GM23338 (cell line): ENCODE measurements at places on chromosomes 7 and 10. TPM values are rescaled to one million over a fixed set of nuclear protein-coding genes. Genes with fewer than 3 reads are reported as not detected.

- no peak for DNase-seq
Observed at GRCh38 chr7:158014976-158015375, 572.6 kb downstream of the PTPRN2 start.

- DNase-seq = no peak
Observed at GRCh38 chr10:89279421-89279869, 22.4 kb upstream of the IFIT2 start.

DNA sequence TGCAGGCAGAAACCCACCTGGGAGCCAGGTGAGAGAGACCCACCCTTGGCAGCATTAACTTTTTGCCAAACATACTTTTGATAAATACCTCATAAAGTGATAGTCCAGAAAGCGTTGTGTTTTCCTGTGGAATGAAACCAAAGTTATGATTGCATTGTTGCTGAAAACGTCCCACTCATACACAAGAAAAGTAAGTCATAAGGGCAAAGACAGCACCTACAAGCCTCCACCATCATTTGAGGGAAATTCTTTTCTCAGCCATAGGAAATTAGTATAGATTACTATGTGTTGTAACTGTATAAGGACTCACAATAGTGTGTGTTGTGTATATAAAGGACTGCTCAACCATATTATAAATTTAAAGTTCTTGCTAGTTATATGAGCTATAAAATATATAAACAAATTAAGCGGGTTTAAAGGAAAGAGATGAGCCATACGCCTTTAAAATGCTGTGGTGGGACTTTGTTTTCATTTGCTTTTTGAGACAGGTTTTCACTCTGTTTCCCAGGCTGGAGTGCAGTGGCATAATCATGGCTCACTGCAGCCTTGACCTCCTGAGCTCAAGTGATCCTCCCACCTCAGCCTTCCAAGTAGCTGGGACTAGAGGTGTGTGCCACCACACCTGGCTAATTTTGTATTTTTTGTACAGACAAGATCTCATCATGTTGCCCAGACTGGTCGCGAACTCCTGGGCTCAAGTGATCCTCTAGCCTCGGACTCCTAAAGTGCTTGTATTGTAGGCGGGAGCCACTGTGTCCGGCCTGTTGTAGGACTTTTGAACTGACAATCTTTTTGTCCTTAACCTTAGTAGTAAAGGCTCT, 160.8 kb downstream of the PKD1L1 start:
- DNase-seq = no peak

DNA sequence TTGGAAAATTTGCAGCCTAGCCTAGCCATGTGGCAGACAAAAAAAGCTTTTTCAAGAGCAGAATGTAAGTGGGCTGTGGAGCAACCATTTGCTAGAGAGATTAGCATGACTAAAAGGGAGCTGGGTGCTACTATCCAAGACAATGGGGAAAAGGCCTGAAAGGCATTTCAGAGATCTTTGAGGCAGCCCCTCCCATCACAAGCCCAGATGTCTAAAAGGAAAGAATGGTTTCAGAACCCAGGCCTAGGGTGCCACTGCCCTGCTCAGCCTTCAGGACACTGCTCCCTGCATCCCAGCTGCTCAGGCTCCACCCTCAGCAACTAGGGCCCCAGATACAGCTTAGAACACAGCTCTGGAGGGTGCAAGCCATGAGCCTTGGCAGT, 24.7 kb downstream of the PNLIPRP3 start:
- peak; percentile 87 for DNase-seq

DNA sequence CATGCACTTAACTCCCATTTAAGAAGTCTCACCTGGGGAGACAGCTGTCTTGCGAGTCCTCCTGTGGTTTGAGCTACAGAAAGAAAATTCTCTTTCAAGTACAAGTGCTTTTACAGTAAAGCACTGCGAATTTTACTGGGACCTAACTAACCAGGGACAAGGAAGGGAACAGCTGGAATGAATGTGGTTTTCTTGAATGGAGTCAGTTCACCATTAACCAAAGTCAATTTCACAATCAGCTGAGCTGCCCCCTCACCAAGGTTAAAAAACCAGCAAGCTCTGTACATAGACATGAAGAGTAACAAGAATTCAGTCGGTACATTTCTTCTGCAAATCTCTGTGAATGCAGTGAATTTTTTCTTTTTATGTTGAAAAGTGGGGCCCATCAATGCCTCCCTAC, 56.3 kb downstream of the GFRA1 start:
- no peak for DNase-seq

DNA sequence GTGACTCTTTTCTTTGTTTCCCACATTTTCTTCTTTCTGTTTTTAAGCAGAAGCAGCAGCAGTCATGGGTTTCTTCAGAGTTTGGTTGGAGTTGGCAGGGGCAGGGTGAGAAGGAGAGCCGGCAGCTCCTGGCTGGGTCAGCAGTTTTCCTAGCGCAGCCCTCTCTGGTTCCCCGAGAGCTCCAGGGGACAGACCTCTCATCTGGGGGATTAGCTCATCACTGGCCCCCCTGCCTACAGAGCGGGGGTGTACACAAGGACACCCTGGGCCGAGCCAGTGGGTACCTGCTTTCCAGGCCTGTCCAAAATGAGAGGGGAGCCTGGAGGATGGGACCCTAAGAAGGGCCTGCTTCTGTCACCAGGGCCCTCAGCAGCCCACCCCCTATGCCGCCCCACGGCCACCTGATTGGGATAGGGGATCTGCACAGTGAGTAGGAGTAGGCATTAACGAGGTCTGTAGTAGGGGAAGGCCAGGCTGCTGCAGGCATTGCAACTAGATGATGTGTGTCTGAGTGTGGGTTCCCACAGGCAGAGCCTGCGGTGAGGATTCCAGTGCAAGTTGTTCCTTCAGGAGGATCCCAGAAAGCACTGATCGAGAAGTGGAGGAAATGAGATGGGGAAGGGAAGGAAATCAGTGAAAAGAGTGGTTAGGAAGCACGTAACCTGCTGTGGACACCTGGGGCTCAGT, 122.9 kb upstream of the PPIF start:
- no peak for DNase-seq

- DNase-seq = no peak
Observed at GRCh38 chr7:16989811-16990413, 108.1 kb upstream of the AGR3 start.

DNA sequence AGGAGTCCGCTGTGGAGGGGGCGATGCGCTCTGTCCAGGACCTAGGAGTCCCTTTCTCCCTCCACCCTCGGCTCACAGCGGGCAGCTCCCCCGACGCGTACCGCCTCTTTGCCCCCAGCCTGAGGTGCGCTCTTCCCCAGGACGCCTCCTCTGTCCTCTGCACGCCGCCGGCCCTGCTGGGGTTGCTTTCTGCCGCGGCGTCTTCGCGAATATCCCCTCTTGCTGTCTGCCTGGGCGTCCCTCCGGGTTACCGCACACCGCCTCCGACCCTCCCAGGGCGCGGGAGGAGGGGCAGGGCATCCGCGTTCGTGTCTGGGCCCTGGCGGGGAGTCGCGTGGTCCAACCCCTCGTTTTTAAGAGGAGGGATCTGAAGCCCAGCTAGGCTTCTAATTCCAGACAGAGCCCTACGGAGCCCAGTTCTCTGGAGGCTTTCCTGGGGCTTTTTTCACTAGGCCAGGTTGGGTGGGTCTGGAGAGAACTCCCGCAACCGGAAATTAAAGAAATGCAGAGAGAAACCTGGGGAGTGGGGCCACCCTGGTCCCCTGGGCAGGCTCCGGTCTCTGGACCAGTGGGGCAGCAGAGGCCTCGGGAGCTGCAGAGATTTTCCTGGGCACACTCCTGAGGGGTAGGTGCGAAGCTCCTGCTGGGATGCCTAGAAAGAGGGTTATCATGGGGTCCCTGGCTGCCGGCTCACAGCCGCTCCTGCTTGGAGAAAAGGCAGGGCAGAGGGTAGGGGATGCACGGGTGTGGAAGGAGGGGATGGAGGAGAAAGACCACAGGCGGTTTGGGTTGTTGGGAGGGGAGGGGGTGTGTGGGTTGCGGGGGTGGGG, 166.9 kb downstream of the UBE2H start:
- DNase-seq = no peak

GRCh38 chr7:42240416-42240815, 3.4 kb upstream of the GLI3 start:
- DNase-seq = no peak

DNA sequence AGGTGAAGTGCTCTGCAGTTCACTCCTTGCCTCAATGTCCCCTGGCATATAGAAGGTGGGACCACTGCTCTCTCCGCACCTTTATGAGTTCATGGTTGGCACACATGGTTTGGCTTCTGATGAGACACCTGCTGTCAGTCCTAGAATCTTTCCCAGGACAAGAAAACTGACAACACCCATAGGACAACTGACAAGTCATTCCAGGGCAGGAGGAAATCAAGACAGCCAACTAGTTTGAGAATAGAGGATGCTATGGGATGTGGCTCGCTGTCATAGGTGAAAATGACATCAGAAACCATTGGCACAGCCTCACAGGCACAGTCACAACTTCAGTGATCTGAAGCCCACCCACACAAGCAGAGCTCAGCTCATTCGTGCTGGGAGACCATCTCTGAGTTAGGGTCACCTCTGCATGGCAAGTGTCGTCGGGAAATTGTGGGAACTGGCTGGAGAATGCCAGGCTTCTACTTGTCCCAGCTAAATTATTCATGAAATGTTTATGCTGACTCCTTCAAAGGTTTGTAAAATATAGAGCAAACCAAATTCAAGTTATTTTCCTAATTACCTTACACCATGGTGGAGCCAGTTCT, 762.4 kb downstream of the GRID1 start:
- no peak for DNase-seq

GRCh38 chr10:121900443-121901174, 27.2 kb downstream of the ATE1 start:
- DNase-seq = peak; percentile 90

DNA sequence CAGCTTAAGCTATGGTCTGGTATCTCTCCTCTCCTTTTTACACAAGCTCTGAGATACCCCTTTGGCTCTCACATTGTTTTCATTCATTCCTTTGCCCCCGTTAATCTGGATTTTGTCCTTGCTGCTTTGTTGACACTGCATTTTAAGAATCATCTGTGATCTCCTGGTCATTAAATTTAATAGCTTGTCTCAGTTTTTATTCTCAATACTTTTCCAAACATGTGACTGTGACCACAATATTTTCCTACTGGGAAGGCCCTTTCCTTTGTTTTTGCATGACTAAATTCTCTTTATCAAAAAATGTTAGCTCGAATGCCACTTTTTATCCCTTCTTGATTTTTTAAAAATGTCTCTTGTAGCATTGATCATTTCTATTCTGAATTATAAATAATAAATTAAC, 171.2 kb downstream of the SUGCT start:
- DNase-seq = no peak

DNA sequence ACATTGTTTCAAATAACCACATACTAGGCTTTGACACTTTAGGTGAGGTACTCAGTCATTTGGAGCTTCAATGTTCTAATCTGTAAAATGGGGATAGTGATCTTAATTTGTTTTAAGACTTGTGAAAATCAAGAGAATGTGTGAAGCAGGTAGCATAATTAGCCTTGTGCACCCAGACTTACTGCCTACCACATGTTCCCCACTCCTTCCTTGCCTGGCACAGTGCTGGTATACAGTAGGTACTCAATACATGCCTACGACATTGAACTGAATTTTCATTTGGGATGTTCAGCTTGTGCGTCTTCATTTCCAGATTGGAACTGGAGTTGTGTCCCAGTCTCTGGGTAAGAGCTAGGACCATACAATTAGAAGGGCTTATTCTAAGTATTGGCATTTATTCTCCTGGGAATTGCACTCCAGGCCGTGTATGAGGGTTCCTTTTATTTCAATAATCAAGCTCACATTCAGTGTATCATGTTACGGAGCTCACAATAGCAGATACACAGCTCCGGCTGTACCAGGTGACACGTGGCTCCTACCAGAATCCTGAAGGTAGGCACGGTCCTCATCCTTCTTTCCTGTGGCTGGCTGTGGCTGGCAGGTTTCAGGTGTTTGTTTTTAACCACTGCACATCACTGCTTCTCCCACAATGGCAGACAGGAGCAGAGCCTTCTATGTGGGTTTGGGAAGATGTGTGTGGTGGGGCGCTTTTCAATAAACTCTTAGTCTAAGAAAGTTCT, 109.4 kb upstream of the PDCD4 start:
- no peak for DNase-seq

GRCh38 chr10:102449321-102450123, 1.8 kb downstream of the C10orf95 start:
- DNase-seq = peak; percentile 92

DNA sequence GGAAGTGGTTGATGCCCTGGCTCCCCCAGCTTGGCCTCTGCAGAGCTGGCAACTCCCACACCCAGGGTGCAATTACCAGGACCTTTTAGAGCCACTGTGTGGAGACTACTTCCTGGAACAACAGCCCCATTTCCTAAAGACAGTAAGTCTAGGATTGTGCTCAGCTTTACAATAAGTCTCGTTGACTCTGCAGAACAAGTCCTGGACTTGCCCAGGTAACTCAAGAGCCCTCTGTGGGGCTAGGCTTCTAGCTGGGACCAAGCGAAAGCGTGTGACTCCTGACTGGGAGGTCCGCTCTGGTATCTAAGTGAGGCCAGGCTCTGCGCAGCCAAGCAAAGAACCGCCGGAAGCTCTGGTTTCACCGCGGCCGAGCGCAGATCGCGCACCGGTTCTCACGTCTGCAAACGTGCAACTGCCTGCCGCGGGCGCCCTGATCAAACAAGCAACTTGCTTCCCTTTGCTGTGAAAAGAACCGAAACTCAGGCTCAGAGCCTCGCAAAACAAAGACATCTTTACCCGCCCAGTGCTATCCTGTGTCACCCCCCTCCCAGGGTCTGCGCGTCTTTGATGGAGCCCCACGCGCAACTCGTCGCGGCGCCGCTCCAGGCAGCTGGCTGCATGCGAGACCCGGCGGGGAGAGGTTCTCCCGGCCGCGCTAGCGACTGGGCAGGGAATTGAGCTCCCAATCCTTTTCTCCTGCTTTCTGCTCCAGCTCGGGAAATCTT, 4.4 kb upstream of the PDLIM1 start:
- DNase-seq = peak; percentile 88

DNA sequence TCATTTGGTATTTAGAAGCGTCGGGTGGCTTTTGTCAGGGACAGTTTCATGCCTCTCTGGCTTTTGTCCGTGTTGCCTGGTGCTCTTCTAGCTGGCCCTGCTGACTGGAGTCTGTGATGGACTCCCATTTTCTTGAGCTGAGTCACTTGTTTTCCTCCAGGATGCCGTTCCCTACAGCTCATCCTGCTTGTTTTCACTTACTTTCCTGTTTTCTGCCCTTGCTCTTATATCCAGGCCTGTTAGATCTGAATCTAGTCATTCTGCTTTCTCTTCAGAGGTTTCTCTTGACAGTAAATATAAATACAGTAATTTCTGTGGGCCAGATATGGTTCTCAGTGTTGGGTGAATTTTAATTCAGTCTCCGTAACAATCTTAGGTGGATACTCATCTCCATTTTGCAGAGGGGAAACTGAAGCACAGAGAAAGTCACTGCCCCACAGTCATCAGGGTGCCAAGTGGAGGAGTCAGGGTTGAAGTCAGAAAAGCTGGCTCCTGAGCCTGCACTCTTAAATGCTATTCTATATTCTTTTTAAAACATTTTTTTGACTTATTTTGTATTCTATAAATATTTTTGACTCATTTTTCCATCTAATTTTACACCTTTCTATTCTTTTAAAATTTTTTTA, 85.4 kb downstream of the CCNY start:
- DNase-seq = no peak

- DNase-seq = no peak
Observed at GRCh38 chr7:100219271-100219737, 445 bp upstream of the PVRIG start.

The SLC26A4 gene
- 0.07 TPM in 1 of 2 replicates, not detected in the other for total RNA-seq

The ADAMTS14 gene
- total RNA-seq = 2.1 and 2.9 TPM in 2 replicates

The PLEKHA1 gene
- total RNA-seq = 32.6 and 36.6 TPM in 2 replicates

The GIMAP4 gene
- not detected in 2 replicates for total RNA-seq

The FAM25A gene
- not detected in 2 replicates for total RNA-seq

The SEMA3D gene
- total RNA-seq = 7.2 and 8.9 TPM in 2 replicates

The NME8 gene
- total RNA-seq = 0.14 TPM in 1 of 2 replicates, not detected in the other

The TMEM176B gene
- total RNA-seq = 0.35 and 0.47 TPM in 2 replicates

The PSPH gene
- 143 and 149 TPM in 2 replicates for total RNA-seq

The BAG3 gene
- 8.2 TPM in 2 replicates for total RNA-seq

The NODAL gene
- 28.4 and 29.9 TPM in 2 replicates for total RNA-seq

The PRLHR gene
- total RNA-seq = 0.24 TPM in 1 of 2 replicates, not detected in the other

The MYL10 gene
- not detected in 2 replicates for total RNA-seq
